ENCODE measurements at places on chromosomes 12 and 14.

DNA sequence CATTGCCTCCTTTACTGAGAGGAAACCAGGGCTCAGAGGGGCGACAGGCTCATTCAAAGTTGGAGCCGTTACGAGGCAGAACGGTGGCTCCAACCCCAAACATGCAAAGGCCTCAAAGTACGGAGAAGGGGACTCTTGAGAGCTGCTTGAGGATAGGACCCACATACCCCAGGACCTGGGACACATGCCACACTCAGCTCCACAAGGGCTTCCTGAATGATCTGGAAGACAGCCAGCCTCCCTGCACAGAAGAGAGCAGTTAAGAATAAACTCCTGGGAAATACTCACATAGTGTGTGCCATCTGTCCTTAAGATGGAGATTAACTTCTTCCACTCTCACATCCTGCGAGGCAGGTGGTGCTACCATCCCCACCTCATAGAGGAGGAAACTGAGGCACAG is 26.6 kb upstream of the NXPH4 start:
- DNase-seq: peak; percentile 77
- H3K4me1 ChIP-seq: peaks cover 11% of the 10 kb centered on the region
- H3K27me3 ChIP-seq: no peaks in the 10 kb centered on the region

- H3K27ac ChIP-seq: no peak overlapping the region
- H3K4me1 ChIP-seq: no peaks in the 10 kb centered on the region
- H3K27me3 ChIP-seq: no peaks in the 10 kb centered on the region
- H3K36me3 ChIP-seq: no peaks in the 10 kb centered on the region
- no peak for DNase-seq
These were observed 129.5 kb downstream of the STXBP6 start for GRCh38 chr14:24920265-24921075.

- DNase-seq: no peak
- H3K4me3 ChIP-seq: no peak overlapping the region
- peaks cover 14% of the 10 kb centered on the region for H3K4me1 ChIP-seq
- H3K27ac ChIP-seq: peak overlapping the region; percentile 30
- no peaks in the 10 kb centered on the region for H3K36me3 ChIP-seq
These were observed 20.1 kb downstream of the NOVA1 start for GRCh38 chr14:26577711-26578110.

DNA sequence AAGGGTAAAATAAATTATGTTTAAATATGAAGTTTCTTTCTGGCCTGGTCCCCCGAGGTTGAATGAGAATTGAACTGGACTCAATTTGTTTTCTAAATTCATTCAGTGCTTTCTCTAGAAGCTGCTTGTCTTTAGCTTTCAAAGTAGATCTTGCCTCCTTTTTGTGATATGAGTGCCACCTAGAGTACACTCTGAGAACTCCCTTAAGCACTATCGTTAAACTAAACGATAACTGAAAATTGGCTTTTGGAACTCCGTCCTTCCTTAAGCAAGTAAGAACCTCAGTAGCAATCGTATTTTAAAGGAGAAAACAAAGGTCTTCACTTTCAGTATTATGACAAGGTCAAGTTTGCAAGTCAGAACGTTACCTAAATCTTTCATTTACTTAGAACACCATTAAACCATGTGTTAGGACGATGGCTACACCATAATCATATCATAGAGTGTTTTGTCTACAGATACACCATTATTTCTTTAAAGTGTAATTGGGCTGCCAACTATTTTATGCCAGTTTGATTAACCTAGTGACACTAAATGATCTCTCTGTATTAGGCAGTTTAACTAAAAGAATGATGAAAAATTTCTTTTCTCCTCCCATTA is 364.8 kb downstream of the SNAPC1 start:
- peak; percentile 72 for DNase-seq
- no peaks in the 10 kb centered on the region for H3K36me3 ChIP-seq
- no peaks in the 10 kb centered on the region for H3K27me3 ChIP-seq
- H3K4me1 ChIP-seq: no peaks in the 10 kb centered on the region
- H3K27ac ChIP-seq: no peak overlapping the region
